SK-N-MC (cell line): ENCODE measurements at places on chromosomes 12 and 14.

- DNase-seq = no peak
Observed at GRCh38 chr12:124538194-124539082, 29.0 kb downstream of the NCOR2 start.

- no peak for DNase-seq
Observed at GRCh38 chr12:25388183-25388582, 137.5 kb upstream of the KRAS start.

- no peak for DNase-seq
Observed at GRCh38 chr12:123153906-123154305, 3.0 kb upstream of the PITPNM2 start.

DNA sequence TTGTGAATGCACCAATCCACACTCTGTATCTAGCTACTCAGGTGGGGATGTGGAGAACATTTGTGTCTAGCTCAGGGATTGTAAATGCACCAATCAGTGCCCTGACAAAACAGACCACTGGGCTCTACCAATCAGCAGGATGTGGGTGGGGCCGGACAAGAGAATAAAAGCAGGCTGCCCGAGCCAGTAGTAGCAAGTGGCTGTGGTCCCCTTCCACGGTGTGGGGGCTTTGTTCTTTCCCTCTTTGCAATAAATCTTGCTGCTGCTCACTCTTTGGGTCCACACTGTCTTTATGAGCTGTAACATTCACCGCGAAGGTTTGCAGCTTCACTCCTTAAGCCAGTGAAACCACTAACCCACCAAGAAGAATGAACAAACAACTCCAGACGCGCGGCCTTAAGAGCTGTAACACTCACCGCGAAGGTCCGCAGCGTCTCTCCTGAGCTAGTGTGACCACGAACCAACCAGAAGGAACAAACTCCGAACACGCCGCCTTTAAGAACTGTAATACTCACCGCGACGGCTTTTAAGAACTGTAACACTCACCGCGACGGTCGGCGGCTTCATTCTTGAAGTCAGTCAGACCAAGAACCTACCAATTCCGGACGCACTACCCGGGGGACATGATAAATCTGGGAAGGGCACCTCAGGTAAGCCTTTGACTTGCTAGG lies 4.6 kb upstream of the LDHB start:
- no peak for DNase-seq

DNA sequence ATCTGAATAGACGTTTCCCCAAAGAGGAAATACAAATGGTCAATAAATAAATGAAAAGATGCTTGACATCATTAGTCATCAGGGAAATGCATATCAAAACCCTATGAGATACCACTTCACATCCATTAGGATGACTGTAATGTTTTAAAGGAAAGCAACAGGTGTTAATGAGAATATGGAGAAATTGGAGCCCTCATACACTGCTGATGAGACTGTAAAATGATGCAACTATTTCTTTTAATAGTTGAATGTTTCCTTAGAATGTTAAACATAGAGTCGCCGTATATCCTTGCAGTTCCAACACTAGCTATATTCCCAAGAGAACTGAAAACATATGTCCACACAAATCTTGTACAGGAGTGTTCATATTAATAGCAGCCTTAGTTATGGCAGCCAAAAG lies 133.2 kb downstream of the SLC38A4 start:
- DNase-seq = no peak

DNA sequence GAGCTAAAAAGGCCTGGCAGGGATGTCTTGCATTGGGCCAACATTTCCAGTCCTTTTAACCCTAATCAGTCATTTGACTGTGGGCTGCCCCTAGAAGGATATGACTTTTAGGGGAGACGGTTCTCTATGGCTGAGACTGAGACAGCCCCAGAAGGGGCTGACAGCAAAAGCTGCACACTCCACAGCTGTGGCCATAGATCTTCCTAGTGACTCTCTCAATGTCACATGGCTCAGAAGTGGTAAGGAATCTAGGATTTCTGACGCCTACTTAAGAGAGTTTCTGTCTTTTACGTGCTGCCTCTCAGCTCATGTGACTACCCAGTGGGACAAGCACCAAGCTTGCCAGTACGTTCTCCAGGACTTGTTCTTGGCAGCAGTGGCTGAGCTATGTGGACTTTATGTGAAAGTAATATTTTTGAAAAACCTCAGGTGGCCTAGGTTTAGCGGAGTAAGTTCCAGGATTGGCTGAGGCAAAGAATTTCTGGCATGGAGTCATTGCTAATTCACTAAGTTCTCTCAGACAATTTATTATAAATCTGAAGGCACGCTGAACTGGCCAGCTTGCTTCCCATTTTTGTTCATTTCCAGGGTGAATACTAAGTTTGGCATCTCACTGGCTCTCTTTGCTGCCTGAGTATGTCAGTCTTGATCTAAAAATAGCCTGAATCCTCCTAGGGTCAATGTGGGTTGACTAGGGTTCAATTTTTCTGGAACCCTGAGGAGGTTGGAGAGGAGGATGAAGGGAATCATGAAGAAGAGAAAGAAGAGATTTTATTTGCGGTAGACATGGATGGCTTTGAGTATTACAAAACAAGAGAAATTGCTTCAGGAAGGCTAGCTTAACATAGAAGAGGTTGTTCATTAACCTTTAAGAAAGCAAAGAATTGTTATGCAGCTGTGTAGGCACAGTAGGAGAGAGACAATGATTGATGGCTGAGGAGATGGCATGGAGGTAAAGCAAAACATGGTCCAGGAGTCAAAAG lies 271.8 kb downstream of the AEBP2 start:
- DNase-seq = no peak

GRCh38 chr12:108004319-108004718 lies 124.8 kb upstream of the WSCD2 start:
- no peak for DNase-seq

DNA sequence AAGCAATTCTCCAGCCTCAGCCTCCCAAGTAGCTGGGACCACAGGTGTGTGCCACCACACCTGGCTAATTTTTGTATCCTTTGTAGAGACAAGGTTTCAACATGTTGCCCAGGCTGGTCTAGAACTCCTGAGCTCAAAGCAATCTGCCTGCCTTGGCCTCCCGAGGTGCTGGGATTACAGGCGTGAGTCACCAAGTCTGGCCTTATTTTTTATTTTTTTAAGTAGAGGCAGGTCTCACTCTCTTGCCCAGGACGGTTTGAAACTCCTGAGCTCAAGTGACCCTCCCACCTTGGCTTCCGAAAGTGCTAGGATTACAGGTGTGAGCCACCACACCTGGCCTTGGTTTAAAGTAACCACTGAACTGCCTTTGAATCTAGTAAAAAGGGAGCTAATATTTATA lies 56.8 kb downstream of the SPPL3 start:
- DNase-seq = no peak

DNA sequence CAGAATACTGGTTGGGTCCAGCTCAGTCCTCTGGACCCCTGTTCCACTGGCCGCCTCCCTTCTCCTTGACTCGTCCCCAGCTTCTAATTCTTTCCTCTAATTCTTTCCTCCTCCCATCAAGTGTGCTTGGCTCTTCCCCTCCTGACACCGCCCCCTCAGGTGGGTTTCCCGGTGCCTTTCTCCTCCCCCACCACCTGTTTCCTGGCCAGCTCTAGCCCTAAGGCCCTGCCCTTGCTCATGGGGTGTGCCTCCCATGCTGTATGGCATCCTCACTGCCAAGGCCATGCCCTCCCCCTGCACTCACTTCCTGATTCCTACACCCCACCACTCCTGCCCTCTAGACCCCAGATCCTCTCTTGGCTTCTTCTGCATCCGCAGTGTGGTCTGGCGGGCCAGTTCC lies 12.1 kb upstream of the EML1 start:
- DNase-seq = no peak

DNA sequence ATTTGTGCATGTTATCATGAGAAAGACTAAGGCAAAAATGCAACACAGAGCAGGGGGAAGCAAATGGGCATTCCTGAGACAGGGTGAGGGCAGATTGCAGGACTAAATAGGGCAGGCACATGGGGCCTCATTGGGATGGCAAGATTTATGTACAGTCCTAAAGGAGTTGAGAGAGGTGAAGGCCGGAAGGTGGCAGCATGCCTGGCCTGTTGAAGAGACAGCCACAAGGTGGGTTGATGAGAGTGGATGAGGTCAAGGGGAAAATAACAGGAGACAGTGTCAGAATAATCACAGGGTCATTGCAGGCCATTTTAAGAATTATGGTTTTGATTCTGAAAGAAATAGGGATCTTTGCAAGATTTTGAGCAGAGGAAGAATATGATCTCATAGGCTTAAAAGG lies 21.0 kb downstream of the PAH start:
- DNase-seq = no peak
